Mesothelial cell of epicardium (in vitro differentiated cells): ENCODE measurements at places on chromosomes 2 and 18. TPM values are rescaled to one million over a fixed set of nuclear protein-coding genes. Genes with fewer than 3 reads are reported as not detected.

EGR4 gene
- 0.34 to 0.49 TPM (median 0.36 TPM) in 3 replicates for total RNA-seq

- no peak for DNase-seq
- H3K4me1 ChIP-seq, result peaks cover 24% of the 10 kb centered on the region
- H3K27me3 ChIP-seq, result no peaks in the 10 kb centered on the region
- H3K36me3 ChIP-seq, result no peaks in the 10 kb centered on the region
- H3K4me3 ChIP-seq, result no peak overlapping the region
- H3K27ac ChIP-seq, result peak overlapping the region; percentile 10
These were observed 212.9 kb upstream of the STON1 start for GRCh38 chr2:48316753-48317750.

GRCh38 chr2:175730050-175730449 is 272.0 kb downstream of the LNPK start:
- no peak overlapping the region for H3K27ac ChIP-seq
- no peak overlapping the region for H3K4me3 ChIP-seq
- H3K27me3 ChIP-seq, result no peaks in the 10 kb centered on the region

DNA sequence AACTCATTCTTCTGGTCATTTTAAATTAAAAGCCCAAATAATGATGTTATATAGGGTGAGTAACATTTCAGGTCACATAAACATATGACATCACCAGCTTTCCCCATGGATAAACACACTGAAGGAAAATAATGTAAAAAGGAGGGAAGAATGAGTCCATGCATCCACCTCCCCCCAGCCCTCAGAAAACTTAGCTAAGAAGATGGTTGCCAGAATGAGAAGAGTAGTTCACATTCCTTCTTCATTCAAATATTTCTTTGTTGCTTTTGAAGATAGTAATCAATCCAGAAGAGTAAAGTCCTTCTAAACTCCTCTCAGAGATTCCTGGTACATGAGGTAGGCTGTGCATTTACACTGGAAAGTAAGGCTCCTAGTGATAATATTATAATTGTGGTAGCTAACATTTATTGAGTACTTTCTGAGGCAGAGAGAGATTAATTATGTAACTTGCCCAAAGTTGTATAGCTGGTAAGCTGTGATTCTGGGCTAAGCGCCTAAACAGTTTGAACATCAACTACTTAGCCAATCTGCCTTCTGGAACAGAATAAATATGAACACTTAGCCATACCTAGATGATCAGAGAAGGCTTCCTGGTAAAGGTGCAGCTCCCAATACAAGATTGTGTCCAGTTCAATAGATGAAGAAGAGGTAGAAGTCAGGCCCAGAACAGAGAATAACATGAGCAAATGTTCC is 256.7 kb upstream of the FN1 start:
- DNase-seq, result no peak
- no peaks in the 10 kb centered on the region for H3K36me3 ChIP-seq
- H3K4me1 ChIP-seq, result peaks cover 34% of the 10 kb centered on the region
- H3K27ac ChIP-seq, result peak overlapping the region; percentile 44
- no peaks in the 10 kb centered on the region for H3K27me3 ChIP-seq
- no peak overlapping the region for H3K4me3 ChIP-seq

ZNF804A gene
- total RNA-seq, result 2.7 to 2.8 TPM (median 2.7 TPM) in 3 replicates

ATP8B1 gene
- total RNA-seq, result 14.0 to 18.5 TPM (median 14.1 TPM) in 3 replicates

DNA sequence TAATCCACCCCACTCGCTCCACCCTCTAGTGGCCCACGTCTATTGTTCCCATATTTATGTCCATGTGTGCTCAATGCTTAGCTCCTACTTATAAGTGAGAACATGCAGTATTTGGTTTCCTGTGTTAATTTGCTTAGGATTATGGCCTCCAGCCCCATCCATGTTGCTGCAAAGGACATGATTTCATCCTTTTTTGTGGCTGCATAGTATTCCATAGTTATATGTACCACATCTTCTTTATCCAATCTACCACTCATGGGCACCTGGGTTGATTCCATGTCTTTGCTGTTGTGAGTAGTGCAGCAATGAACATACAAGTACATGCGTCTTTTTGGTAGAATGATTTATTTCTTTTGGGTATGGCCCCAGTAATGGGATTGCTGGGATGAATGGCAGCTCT is 319.9 kb downstream of the DYSF start:
- H3K4me3 ChIP-seq, result no peak overlapping the region
- peaks cover 3% of the 10 kb centered on the region for H3K4me1 ChIP-seq
- H3K27ac ChIP-seq, result no peak overlapping the region

CASP8 gene
- total RNA-seq, result 16.1 to 18.3 TPM (median 16.3 TPM) in 3 replicates

RAB6C gene
- 0.16 to 0.18 TPM in 2 of 3 replicates, not detected in the other for total RNA-seq

MYO5B gene
- total RNA-seq, result 15.1 to 15.6 TPM (median 15.1 TPM) in 3 replicates

CYP26B1 gene
- total RNA-seq, result 1,290 to 1,322 TPM (median 1,292 TPM) in 3 replicates

DNA sequence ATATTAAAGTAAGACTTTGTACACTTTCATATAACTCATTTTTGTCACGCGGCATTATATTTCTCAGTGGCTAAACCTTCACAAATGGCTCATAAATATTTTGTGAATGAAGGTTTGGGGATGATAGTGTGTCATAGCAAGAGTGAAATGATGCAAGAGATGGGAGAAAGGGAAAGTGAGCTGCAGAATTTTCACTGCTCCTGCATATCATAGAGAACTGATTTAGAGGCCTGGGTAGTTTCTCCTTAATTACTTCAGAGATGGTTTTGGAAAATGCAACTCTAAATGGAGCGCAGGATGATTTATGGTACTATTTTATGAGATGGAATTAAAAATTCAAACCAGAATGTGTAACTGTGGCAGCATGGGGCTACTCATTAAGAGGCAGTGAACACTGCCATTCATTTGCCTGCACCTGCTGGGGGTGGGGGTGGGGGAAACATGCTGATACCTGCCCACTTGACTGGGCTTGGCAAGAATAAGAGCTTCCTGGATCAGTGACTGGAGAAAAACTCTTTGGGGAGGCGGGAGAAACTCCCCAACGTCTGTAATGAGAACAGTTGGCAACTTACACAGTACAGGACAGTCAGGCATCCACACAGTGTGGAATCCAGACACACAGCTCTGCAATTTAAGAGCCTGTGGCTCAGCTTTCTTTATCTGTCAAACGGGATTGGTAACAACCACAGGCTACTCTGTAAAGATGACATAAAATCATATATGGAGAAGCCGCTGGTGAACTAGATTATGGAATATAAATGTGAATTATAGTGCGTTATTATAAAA is 941.9 kb downstream of the SLC4A3 start:
- peaks cover 18% of the 10 kb centered on the region for H3K27me3 ChIP-seq
- no peaks in the 10 kb centered on the region for H3K36me3 ChIP-seq
- H3K4me3 ChIP-seq, result no peak overlapping the region
- H3K27ac ChIP-seq, result no peak overlapping the region

DNA sequence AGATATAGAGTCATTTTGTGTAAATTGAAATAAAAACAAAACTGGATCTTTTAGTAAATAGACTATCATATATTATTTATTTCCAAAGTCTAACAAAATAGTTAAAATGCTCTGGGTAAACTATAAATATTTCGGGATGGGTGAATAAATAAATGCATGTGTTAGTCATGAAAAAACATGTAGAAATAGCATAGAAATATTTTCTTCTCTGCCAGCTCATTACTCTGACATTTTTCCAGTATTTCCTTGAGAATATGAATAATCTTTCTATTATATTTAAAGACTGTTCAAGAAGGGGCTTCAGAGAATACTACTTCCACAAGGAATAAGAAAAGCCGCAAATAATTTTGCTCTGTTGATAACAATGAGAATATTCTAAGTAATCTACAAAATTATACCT is 880.4 kb downstream of the TRIB2 start:
- H3K4me1 ChIP-seq, result no peaks in the 10 kb centered on the region
- H3K4me3 ChIP-seq, result no peak overlapping the region

GRCh38 chr18:48864876-48865275 is 85.9 kb downstream of the SMAD7 start:
- no peak for DNase-seq
- H3K27me3 ChIP-seq, result no peaks in the 10 kb centered on the region
- H3K4me3 ChIP-seq, result no peak overlapping the region
- H3K27ac ChIP-seq, result no peak overlapping the region

DNA sequence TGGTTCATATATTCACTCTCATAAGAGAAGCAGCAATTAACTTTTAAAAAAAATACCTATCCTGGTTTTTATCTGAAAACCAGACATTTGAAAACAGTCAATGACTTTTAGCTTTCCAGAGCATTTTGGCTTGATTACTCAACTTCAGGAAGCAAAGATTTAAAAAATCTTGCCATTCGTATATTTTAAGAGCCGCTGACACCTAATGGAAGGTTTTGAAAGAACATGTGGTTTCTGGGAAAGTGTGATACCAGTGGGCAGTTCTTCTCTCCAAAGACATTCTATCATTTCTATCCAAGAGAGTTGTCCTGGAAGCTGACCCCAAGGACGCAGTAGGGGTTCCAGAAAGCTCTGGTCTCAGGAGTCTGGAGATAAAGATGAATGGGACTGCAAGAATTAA is 234.7 kb downstream of the TTC32 start:
- peaks cover 9% of the 10 kb centered on the region for H3K4me1 ChIP-seq
- H3K27me3 ChIP-seq, result peaks cover 29% of the 10 kb centered on the region
- H3K27ac ChIP-seq, result no peak overlapping the region
- no peaks in the 10 kb centered on the region for H3K36me3 ChIP-seq
